Tracheal epithelial cell (primary cell): ENCODE measurements at places on chromosomes 16 and 17. TPM values are rescaled to one million over a fixed set of nuclear protein-coding genes. Genes with fewer than 3 reads are reported as not detected.

The CIITA gene
- 0.21 and 0.24 TPM in 2 replicates for total RNA-seq

The TSPAN10 gene
- total RNA-seq, result 0.21 and 0.48 TPM in 2 replicates

The LLGL2 gene
- total RNA-seq, result 50.6 and 58.0 TPM in 2 replicates

The PSME3IP1 gene
- 46.5 and 47.7 TPM in 2 replicates for total RNA-seq

The SKAP1 gene
- total RNA-seq, result 2.2 TPM in 1 of 2 replicates, not detected in the other

The IL34 gene
- 0.64 and 0.72 TPM in 2 replicates for total RNA-seq

The OTOP2 gene
- total RNA-seq, result not detected in 2 replicates

The PABPN1L gene
- total RNA-seq, result not detected in 2 replicates

The TBC1D3C gene
- total RNA-seq, result not detected in 2 replicates

The KCNH6 gene
- total RNA-seq, result not detected in 2 replicates

The HNF1B gene
- total RNA-seq, result 2.9 TPM in 1 of 2 replicates, not detected in the other

The NRN1L gene
- 1.7 TPM in 1 of 2 replicates, not detected in the other for total RNA-seq

The QPRT gene
- total RNA-seq, result 0.21 and 54.5 TPM in 2 replicates

The CLEC3A gene
- total RNA-seq, result not detected in 2 replicates

The ATMIN gene
- total RNA-seq, result 38.8 and 48.2 TPM in 2 replicates

The SMARCE1 gene
- 55.7 and 57.5 TPM in 2 replicates for total RNA-seq

The PYCARD gene
- total RNA-seq, result 235 and 267 TPM in 2 replicates

The CCL16 gene
- total RNA-seq, result not detected in 2 replicates

The PPL gene
- 88.0 and 150 TPM in 2 replicates for total RNA-seq

The SOX9 gene
- 2.1 and 6.3 TPM in 2 replicates for total RNA-seq

The NHERF1 gene
- 39.5 and 88.5 TPM in 2 replicates for total RNA-seq

The C17orf67 gene
- total RNA-seq, result 0.64 and 0.96 TPM in 2 replicates

The KRT25 gene
- total RNA-seq, result not detected in 2 replicates

The CES5A gene
- not detected in 2 replicates for total RNA-seq

The PIK3R6 gene
- total RNA-seq, result not detected in 2 replicates

The MYOCD gene
- total RNA-seq, result under 0.01 TPM in 1 of 2 replicates, not detected in the other

The ASPSCR1 gene
- total RNA-seq, result 16.1 and 23.4 TPM in 2 replicates

The PYY gene
- total RNA-seq, result 2.1 TPM in 1 of 2 replicates, not detected in the other

The CRISPLD2 gene
- total RNA-seq, result 0.21 and 19.3 TPM in 2 replicates

The KRT32 gene
- not detected in 2 replicates for total RNA-seq

The SEPTIN12 gene
- not detected in 2 replicates for total RNA-seq

The C16orf96 gene
- total RNA-seq, result under 0.01 TPM in 1 of 2 replicates, not detected in the other

The UMOD gene
- not detected in 2 replicates for total RNA-seq

The MFAP4 gene
- total RNA-seq, result not detected in 2 replicates

The ZP2 gene
- not detected in 2 replicates for total RNA-seq

The KRT20 gene
- not detected in 2 replicates for total RNA-seq

The SLC5A11 gene
- not detected in 2 replicates for total RNA-seq

The MT4 gene
- total RNA-seq, result not detected in 2 replicates

The SLC2A4 gene
- total RNA-seq, result 0.24 TPM in 1 of 2 replicates, not detected in the other

The OTOA gene
- total RNA-seq, result 0.24 TPM in 1 of 2 replicates, not detected in the other

The MYH3 gene
- total RNA-seq, result under 0.01 and 0.48 TPM in 2 replicates

The MON1B gene
- 6.0 and 7.2 TPM in 2 replicates for total RNA-seq
